ENCODE measurements at places on chromosomes 12 and 14. TPM values are rescaled to one million over a fixed set of nuclear protein-coding genes. Genes with fewer than 3 reads are reported as not detected.

The EVL gene
- polyA plus RNA-seq: 54.8 TPM

GRCh38 chr14:57352396-57353170 is 37.8 kb upstream of the NAA30 start:
- no peak overlapping the region for H3K27ac ChIP-seq
- no peaks in the 10 kb centered on the region for H3K36me3 ChIP-seq
- H3K4me3 ChIP-seq: no peak overlapping the region
- H3K27me3 ChIP-seq: no peaks in the 10 kb centered on the region
- H3K4me1 ChIP-seq: no peaks in the 10 kb centered on the region
- DNase-seq: no peak

GRCh38 chr14:60878536-60878935 is 102.3 kb downstream of the TRMT5 start:
- H3K4me3 ChIP-seq: no peak overlapping the region
- no peaks in the 10 kb centered on the region for H3K36me3 ChIP-seq
- H3K4me1 ChIP-seq: no peaks in the 10 kb centered on the region
- no peaks in the 10 kb centered on the region for H3K27me3 ChIP-seq
- no peak overlapping the region for H3K27ac ChIP-seq
- DNase-seq: no peak

DNA sequence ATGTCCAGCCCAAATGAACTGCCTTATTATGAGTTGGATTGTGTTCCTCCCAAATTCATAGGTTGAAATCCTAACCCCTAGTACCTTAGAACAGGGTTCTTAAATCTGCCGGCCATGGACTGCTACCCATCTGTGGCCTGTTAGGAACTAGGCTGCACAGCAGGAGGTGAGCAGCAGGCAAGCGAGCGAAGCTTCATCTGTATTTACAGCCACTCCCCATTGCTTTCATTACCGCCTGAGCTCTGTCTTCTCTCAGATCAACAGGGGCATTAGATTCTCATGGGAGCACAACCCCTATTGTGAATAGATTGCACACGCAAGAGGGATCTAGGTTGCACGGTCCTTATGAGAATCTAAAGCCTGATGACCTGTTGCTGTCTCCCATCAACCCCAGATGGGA is 9.8 kb upstream of the EML5 start:
- H3K27me3 ChIP-seq: no peaks in the 10 kb centered on the region
- H3K27ac ChIP-seq: no peak overlapping the region
- H3K4me1 ChIP-seq: no peaks in the 10 kb centered on the region
- no peak overlapping the region for H3K4me3 ChIP-seq
- no peaks in the 10 kb centered on the region for H3K36me3 ChIP-seq

- no peaks in the 10 kb centered on the region for H3K36me3 ChIP-seq
- H3K4me1 ChIP-seq: no peaks in the 10 kb centered on the region
- H3K27ac ChIP-seq: no peak overlapping the region
- no peaks in the 10 kb centered on the region for H3K27me3 ChIP-seq
These were observed 274.0 kb downstream of the NOVA1 start for GRCh38 chr14:26323869-26324268.

GRCh38 chr14:56274556-56274955 is 156.3 kb downstream of the PELI2 start:
- H3K4me3 ChIP-seq: no peak overlapping the region
- H3K4me1 ChIP-seq: peaks cover 4% of the 10 kb centered on the region
- H3K27ac ChIP-seq: no peak overlapping the region
- H3K27me3 ChIP-seq: no peaks in the 10 kb centered on the region
- H3K36me3 ChIP-seq: no peaks in the 10 kb centered on the region
